H9 (cell line): ENCODE measurements at places on chromosomes 3 and 15.

DNA sequence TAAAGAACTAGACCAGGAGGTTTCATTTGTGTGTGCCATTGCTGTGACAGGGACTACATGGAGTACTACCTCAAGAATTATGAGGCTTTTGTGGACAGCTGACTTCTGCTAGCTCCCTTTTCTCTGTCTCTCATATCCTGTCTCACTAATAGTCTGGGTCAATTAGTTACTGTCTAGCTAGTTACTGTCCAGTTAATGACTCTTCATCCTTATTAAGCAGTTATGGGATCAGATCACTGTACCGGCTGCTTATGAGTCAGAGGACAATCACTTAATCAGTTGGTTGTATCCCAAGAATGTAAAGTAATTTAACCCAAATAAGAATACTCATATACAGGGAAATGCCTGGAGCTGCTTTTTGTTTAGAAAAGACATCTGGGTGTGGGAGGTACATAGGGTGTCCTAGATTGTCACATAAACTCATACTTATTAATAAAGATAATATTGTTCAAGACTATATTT, 158.0 kb downstream of the CDIN1 start:
- H3K27ac ChIP-seq, result no peak overlapping the region
- no peaks in the 10 kb centered on the region for H3K36me3 ChIP-seq
- H3K4me1 ChIP-seq, result no peaks in the 10 kb centered on the region
- H3K27me3 ChIP-seq, result no peaks in the 10 kb centered on the region

DNA sequence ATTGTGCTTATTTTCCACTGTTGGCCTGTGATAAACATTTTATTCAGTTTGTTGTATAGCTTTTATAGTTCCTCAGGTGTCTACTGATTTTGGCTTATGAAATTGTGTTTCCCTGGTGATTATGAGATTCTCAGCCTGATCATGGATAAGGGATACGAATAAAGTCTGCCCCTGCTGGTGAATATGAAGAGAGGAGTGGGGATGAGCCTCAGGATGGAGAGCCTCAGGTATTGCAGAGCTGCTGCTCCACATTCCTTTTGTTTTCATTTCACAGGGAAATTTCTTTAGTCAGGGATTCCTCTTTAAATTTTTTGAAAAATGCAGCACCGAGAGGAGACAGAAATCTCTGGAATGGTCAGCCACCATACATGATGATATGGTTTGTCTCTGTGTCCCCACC, 14.7 kb upstream of the RAB6B start:
- no peaks in the 10 kb centered on the region for H3K4me1 ChIP-seq
- H3K4me3 ChIP-seq, result no peak overlapping the region
- H3K27me3 ChIP-seq, result no peaks in the 10 kb centered on the region
- DNase-seq, result no peak
- no peak overlapping the region for H3K27ac ChIP-seq

DNA sequence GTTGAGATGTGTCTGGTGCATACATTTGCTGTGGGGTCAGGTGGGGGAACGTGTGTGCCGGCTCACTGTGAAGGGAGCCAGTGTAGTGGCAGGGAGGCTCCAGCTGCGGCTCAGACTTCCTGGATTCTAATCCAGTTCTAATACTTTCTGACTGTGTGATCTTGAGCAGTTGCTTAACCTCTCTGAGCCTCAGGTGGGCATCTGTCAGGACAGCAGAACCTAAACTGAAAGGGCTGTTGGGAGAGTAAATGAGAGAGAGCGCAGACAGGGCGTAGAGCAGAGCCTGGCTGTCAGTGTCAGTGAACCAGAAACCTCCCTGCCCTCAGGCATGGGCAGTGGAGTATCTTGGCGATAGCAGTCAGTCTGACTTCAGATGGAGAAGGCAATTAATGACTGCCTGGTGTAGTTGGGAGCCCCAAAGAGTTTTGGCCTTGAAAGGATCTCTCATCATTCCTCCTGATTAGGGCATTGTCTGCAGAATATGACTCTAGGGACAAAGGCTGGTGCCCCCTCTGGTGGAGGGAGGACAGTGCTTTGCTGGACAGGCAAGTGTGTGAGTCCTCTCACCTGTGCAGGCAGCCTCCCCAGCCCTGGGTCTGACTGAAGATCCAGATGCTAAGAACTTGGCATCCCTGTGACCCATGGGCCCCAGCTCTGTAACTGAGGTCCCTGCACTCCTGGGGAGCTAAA, 9.6 kb downstream of the KBTBD13 start:
- H3K27me3 ChIP-seq, result no peaks in the 10 kb centered on the region
- H3K4me3 ChIP-seq, result no peak overlapping the region
- no peak overlapping the region for H3K27ac ChIP-seq
- H3K4me1 ChIP-seq, result peaks cover 16% of the 10 kb centered on the region; the same call in 1 of the 2 replicates
- H3K36me3 ChIP-seq, result no peaks in the 10 kb centered on the region

- no peak overlapping the region for H3K27ac ChIP-seq
- H3K27me3 ChIP-seq, result no peaks in the 10 kb centered on the region
- no peaks in the 10 kb centered on the region for H3K4me1 ChIP-seq
- no peak for DNase-seq
Measured at GRCh38 chr3:52085681-52086282, 29.4 kb upstream of the DUSP7 start.

DNA sequence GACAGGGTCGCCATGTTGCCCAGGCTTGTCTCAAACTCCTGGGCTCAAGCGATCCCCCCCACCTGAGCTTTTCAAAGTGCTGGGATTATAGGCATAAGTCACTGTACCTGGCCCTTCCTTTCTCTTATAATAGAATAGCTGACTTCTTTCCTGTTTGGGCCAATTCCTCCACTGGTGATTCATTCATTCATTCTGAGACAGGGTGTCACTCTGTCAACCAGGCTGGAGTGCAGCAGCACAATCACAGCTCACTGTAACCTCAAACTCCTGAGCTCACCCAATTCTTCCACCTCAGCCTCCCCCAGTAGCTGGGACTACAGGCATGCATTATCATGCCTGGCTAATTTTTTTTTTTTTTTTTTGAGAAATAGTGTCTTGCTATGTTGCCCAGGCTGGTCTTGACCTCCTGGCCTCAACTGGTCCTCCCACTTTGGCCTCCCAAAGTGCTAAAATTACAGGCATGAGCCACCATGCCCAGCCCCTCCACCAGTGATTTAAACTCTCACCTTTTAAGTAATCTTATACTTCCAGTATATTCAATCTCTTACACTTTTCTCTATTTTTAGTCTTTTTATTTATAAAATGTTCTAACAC, 20.9 kb downstream of the GNB4 start:
- H3K27me3 ChIP-seq, result no peaks in the 10 kb centered on the region
- H3K36me3 ChIP-seq, result 0 out of 2 replicates have a peak, but pooled peaks cover under 1% of the 10 kb centered on the region
- no peak overlapping the region for H3K27ac ChIP-seq
- no peak for DNase-seq

- no peak overlapping the region for H3K4me3 ChIP-seq
- no peak overlapping the region for H3K27ac ChIP-seq
- peaks cover 13% of the 10 kb centered on the region for H3K36me3 ChIP-seq
- no peak for DNase-seq
- no peaks in the 10 kb centered on the region for H3K27me3 ChIP-seq
Measured at GRCh38 chr15:99669250-99669649, 64.0 kb downstream of the LYSMD4 start.

DNA sequence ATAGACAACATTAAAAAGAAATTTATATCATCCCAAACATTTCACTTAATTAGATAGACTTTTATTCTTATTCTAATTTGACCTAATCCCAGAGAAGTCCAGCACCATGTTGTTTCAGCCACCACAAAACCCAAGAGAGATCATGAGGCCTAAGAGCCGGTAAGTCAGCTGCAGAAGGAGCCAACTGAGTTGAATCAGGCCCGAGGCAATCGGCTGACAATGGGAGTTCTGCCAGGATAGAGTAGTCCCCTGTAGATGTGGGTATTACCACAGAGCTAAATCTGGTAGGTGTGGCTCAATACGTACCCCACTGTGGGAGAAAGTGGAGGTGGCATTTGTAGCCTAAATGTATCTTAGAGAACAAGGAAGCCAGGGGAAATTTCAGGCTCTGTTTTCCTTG, 49.7 kb upstream of the UMPS start:
- no peaks in the 10 kb centered on the region for H3K27me3 ChIP-seq
- no peaks in the 10 kb centered on the region for H3K36me3 ChIP-seq
- no peak overlapping the region for H3K27ac ChIP-seq
- no peak for DNase-seq
- no peaks in the 10 kb centered on the region; the same call in 1 of the 2 replicates for H3K4me1 ChIP-seq

GRCh38 chr15:31365655-31366127, 39.1 kb downstream of the KLF13 start:
- peaks cover 29% of the 10 kb centered on the region for H3K4me1 ChIP-seq
- 0 out of 2 replicates have a peak, but pooled peaks cover 4% of the 10 kb centered on the region for H3K36me3 ChIP-seq
- no peaks in the 10 kb centered on the region for H3K27me3 ChIP-seq
- H3K4me3 ChIP-seq, result peak overlapping the region; percentile 44
